ENCODE measurements at places on chromosomes 12 and 14. TPM values are rescaled to one million over a fixed set of nuclear protein-coding genes. Genes with fewer than 3 reads are reported as not detected.

- no peak for DNase-seq
Observed at GRCh38 chr14:68952531-68953195, 26.4 kb downstream of the ACTN1 start.

- DNase-seq: no peak
Observed at GRCh38 chr12:110846615-110847566, at the start of gene CCDC63. TSS of gene CCDC63 (plus strand) at chr12:110846987. CDS start at chr12:110852955, 5,968 bp downstream.

DNA sequence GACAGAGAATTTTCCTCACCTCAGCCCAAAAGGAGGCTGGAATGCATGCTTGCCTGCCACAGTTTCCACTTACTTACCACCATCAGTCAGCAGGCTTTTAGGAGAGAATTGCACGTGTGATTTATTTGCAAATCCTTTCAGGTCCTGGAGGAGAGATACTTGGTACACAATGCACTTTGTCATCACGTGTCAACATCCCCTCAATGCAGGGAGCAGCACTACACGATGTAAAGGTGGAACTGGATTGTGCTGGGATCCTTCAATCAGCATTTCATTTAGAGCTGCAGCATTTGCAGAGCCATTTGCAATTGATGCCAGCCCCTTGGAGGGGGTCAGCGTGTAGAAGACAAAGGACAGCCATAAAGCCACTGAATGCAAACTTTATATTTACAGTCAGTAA lies 218.1 kb downstream of the GLT1D1 start:
- DNase-seq: no peak

GRCh38 chr14:72416081-72416849 lies 477.6 kb downstream of the DPF3 start:
- no peak for DNase-seq

KRT6A gene
- 12.6 TPM for total RNA-seq

DNA sequence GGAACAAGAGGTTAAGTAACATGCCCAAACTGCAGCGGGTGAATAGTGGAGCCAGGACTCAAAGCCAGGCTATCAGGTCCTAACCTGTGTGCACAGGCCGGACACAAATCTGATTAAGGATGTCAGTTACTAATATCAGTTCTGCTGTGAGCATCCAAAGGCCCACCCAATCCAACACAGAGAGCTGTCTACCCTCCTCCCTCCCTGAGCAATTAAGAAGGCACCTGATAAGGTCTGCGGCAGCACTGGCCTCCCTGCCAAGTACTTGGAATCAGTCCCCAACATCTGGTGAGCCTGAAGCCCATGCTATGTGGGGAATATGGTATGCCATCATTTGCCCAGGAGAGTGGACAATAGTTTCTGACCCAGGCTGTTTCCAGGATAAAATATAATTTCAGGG lies 3.9 kb downstream of the HEBP1 start:
- no peak for DNase-seq

DNA sequence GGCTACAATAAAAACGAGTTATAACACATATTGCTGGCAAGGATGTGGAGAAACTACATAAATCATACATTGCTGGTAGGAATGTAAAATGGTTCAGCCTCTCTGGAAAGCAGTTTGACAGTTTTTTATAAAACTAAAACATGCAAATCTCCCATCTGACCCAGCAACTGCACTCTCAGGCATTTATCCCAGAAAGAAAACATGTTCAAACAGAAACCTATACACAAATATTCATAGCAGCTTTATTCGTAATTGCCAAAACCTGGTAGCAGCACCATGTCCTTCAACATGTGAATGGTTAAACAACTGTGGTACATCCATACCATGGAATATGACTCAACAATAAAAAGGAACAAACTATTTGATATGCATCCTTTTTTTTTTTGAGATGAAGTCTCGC lies 10.1 kb upstream of the TMCC3 start:
- DNase-seq: no peak

- DNase-seq: peak; percentile 89
Observed at GRCh38 chr12:132593938-132594358, 16.4 kb downstream of the LRCOL1 start.

GRCh38 chr14:23569443-23570151 lies 2.0 kb upstream of the AP1G2 start:
- DNase-seq: no peak

KRT2 gene
- not detected for total RNA-seq

DNA sequence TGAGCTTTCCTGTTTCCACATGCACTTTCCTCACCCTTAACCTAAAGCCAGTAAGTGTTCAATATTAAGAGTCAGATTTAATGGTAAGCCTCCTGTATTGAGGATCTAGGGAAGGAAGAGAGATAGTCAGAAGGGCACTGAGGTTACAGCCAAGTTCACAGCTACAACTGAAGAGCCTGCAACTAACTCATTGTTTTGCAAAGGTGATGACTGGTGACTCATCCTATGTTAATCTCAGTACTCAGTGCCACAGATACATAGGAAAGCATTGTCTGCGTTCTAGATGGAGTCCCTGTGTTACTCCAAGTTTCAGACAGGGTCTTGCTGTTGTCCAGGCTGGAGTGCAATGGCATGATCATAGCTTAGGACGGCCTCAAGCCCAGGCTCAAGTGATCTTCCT lies 157.0 kb upstream of the RBM19 start:
- DNase-seq: no peak

OLR1 gene
- total RNA-seq: not detected

DNA sequence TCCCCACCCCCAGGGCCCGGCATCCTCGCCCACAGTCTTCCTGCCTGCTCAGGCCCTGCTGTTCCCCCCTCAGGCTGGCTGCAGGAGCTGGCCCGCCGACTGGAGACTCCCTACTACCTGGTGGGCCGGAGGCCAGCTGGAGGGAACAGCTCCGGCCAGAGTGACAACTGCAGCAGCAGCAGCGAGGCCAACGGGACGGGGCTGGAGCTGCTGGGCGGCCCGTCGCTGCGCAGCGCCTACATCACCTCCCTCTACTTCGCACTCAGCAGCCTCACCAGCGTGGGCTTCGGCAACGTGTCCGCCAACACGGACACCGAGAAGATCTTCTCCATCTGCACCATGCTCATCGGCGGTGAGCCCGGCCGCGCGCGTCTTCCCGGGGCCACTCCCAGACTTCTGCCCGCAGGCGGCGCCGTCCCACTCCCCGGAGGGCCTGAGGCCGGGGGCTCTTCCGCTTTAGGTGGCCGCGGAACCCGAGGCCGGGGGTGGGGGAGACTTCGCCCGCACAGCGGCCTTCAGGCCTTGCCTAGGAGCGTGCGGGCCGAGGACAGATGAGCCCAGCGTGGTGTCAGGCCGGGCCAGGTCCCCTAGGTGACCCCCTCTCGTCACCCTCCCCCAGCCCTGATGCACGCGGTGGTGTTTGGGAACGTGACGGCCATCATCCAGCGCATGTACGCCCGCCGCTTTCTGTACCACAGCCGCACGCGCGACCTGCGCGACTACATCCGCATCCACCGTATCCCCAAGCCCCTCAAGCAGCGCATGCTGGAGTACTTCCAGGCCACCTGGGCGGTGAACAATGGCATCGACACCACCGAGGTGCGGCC lies 10.2 kb downstream of the KCNH3 start:
- no peak for DNase-seq

LHX5 gene
- total RNA-seq: not detected

GDF3 gene
- not detected for total RNA-seq

CCDC198 gene
- not detected for total RNA-seq

DNA sequence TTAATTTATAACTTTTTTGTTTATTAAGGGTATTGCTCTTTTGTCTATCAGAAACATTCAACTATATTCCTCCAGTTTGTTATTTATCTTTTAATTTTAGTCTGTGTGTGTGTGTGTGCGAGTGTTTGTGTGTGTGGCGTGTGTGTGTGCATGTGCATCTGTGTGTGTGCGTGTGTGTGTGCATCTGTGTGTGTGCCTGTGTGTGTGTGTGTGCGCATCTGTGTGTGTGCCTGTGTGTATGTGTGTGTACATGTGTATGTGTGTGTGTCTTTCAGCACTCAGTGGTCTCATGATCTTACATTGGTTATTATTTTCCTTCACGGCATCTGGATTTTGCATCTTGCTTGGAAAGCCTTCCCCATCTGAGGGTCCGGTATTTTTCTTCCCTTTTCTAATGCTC lies 281.1 kb upstream of the RTL1 start:
- no peak for DNase-seq

GRCh38 chr12:80936642-80937390 lies 918 bp downstream of the LIN7A start:
- DNase-seq: no peak

TAS2R31 gene
- 3.2 TPM for total RNA-seq

- no peak for DNase-seq
Observed at GRCh38 chr12:78121969-78122610, 291.4 kb downstream of the NAV3 start.

- no peak for DNase-seq
Observed at GRCh38 chr12:15714256-15714655, 74.9 kb downstream of the EPS8 start.

DNA sequence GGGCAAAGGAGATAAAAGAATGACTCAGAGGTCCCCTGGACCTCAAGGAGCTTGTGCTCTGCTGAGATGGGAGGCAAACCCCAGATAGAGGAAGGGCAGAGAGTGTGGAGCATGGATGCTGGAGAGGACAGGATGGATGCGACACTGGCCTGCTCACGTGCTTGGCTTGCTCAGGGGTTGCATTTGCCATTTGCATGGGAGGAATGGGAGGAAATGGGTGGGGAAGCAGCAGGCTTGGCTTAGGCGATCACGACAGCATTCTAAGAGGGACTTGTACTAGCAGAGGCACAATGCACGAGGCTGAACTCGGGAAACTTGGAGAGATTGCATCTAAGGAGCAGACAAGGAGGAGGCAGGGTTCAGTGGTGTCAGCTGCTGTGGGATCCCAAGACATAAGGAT lies 19.8 kb downstream of the CD9 start:
- DNase-seq: no peak

IL25 gene
- not detected for total RNA-seq

DNA sequence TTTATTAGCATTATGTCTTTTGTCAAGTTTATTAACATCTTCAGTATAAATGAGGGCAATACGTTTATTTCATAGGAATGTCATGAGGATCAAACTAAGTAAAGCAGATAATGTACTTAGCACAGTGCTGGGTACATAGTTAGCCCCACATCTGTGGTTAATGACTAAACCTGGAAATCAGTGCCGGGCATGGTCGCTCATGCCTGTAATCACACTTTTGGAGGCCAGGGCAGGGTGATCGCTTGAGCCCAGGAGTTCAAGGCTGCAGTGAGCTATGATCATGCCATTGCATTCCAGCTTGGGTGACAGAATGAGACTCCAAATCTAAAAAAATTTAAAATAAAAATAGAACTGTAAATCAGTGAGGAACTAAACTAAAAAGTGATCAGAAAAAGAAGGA lies 44.8 kb upstream of the GUCY2C start:
- DNase-seq: no peak

TSHR gene
- total RNA-seq: not detected

- DNase-seq: no peak
Observed at GRCh38 chr14:24894583-24895242, 155.2 kb downstream of the STXBP6 start.

- no peak for DNase-seq
Observed at GRCh38 chr14:89564989-89565388, 148.0 kb upstream of the FOXN3 start.

DNA sequence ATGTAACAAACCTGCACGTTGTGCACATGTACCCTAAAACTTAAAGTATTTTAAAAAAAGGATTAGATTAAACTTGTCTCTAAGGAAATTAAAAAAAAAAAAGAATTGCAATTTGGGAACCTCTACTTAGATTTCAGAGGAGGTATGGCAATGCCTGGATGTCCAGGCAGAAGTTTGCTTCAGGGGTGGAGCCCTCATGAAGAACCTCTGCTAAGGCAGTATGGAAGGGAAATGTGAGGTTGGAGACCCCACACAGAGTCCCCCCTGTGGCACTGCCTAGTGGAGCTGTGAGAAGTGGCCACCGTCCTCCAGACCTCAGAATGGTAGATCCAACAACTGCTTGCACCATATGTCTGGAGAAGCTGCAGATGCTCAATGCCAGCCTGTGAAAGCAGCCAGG lies 279.6 kb upstream of the CCDC196 start:
- DNase-seq: no peak

ANO2 gene
- total RNA-seq: 12.7 TPM

STON2 gene
- total RNA-seq: 0.13 TPM

- no peak for DNase-seq
Observed at GRCh38 chr12:57781801-57782200, 786 bp upstream of the TSFM start.

RPS6KL1 gene
- total RNA-seq: 11.5 TPM

APAF1 gene
- 40.8 TPM for total RNA-seq

DNA sequence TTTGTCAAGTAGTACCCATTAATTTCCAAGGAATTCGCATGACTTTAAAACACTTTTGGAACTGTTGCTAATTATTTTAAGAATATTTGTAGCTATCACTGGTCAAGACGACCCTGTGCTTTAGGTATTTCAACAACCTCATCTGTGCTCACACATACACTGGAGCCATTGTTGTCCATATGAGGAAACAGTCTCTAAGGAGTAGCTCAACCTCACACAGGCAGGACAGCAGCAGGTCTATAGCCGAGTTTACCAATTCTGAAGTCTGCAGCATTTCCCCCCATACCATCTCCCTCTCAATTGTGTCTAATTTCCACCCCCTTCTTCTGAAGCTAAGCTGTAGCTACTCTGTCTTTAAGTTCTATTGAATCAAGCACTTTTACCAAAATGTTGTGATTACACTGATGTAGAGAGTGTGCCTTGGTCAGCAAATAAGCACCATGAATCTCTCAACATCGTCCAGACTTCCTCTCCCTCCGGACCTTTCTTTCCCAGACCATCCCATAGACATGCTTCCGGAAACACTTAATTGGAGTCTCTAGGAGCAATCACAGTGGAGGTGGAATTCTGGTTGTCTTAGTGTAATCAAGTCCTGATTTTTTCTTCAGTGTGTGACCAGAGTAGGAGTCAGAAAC lies 48.5 kb upstream of the NUAK1 start:
- no peak for DNase-seq

- DNase-seq: no peak
Observed at GRCh38 chr12:108649126-108649525, 15.4 kb upstream of the SELPLG start.

DNA sequence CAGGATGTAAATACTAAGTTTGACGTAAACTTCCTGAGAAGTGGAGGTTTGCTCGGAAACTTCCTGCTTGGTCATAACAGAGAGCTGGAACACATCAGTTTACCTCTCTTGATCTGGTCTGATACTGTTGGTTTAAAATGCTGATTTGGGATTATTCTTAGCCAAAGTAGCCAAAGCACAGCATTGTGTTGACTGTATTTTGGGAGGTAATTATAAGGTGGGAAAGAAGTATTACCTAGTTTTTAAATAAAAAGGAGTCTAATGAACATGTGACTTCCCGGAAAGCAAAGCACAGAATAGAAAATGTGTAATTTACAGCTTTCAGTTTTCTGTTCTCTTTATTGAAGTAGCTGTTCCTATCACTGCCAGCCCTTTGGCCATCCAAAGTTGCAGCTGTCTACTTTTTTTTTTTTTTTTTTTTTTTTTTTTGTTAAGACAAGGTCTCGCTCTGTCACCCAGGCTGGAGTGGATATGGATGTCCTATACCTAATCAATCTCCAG lies 52.2 kb upstream of the SRP54 start:
- DNase-seq: no peak

CCDC197 gene
- total RNA-seq: not detected
